ENCODE measurements at places on chromosomes 3 and 15.
A peak's percentile ranks its signal among the peaks of the same experiment; 100 is the strongest.

GRCh38 chr3:110519071-110519470 lies 552.5 kb upstream of the NECTIN3 start:
- DNase-seq = no peak

GRCh38 chr3:13379201-13379830 lies 40.8 kb downstream of the NUP210 start:
- DNase-seq = peak; percentile 75

DNA sequence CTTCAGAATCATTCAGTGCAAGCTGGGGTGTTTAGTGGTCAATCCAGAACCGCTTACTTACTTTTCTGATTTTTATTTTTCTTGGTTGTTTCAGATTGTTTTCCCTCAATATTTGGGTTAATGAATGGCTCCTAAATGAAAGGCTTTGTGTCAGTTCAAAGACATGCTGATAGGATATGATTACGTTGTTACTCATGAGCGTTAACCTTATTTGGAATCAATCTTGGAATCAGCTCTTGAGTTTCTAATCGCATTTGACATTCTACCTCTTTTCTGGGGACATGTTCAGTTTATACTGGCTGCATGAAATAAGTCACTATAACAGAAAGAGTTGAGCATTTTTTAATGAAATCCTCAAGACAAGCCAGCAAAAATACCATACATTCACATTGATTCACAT lies 50.2 kb downstream of the ATP11B start:
- DNase-seq = no peak

GRCh38 chr3:3196148-3196861 lies 16.8 kb upstream of the CRBN start:
- no peak for DNase-seq

DNA sequence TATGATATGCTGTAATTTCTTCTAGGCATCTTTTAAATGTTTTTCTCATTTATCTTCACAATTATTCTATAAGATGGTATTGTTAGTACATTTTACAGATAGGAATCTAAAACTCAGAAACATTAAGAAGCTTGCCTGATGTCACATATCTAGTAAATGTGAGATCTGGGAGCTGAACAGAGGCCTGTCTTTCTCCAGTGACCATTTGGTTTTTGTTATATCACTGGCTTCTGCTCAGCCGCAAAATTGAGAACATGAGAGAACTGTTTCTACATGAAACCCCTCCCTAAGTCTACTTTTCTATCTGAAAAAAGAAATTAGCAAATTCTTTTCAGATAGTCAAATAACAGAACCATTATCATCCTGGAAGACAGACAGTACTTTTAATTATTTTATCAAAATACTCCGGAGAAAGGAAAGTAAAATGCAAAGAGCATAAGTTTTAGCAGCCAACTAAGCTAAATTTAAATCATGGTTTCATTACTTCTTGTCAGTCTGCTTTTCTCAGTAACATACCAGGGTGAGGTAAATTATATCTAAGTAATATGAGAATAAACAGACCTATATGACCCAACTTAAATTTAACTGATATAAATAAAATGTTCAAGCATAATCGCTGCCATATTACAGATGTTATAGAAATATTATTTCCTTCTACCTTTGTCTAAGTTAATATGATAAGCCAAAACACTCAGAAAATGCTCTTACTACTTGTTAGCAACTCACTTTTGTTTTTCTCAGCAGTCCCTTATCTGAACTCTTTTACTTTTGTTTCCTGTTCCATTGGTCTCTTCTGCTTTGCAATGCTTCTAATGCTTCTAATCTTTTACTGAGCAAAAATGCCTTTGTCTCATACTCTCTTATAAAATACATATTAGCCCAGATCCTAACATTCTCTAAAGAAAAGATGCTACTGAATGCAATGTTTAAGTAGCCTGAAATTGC lies 68.0 kb upstream of the MBNL1 start:
- DNase-seq = no peak

DNA sequence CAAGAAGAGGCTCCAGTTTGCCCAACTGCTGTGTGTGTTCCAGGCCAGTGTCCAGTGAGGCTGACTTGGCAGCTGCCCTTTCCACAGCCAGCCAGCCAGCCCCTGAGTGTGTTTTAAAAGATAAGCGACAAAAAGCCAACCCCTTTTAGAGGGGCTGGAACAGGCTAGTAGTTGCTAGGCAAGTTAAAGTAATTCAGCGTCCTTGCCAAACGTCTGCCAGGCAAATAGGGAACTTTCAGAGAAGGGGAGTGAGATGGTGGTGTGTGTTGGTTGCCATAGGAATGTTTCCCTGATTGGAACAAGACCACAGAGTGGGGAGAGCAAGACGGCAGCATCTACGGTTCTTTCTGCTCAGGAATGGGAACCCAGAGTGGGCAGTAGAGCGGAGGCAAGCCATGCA lies 86.3 kb downstream of the TMEM108 start:
- DNase-seq = peak; percentile 57

DNA sequence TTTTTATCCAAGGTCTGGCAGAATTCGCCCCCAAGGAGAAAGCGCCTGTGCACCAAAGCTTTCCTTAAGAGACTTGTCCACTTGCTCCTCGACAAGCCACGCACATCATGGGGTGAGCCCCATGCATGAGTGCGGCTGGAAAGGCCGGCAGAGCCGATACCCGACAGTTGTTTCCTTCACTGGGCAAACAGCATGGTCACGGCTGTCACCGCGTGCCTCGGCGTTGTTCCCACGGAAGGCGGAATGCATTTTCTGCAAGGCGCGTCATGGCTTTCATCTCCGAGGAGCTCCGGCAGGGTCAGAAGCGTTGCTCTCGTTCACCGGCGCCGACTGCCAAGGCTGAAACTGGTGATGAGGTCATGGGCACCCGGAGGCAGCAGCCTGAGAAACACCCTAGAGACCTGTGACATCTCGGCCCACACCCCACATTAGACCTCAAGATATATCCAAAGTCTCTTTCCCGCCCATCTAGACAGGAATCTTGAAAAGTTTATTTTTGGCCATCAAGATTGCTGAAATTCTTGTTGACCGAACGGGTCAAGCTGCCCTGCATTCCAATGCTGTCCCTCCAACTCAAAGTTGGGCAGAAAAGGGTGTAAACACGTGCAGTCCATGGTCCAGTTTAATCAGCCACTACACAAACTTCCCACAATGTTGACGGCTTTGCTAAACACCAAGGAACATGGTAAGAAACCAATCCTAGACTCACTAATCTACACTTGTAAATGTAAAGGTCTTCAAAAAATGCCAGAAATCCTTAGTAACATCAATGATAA lies 604 bp upstream of the TJP1 start:
- DNase-seq = peak; percentile 42

- no peak for DNase-seq
These were observed 59.3 kb downstream of the NR1D2 start for GRCh38 chr3:24004171-24004938.

DNA sequence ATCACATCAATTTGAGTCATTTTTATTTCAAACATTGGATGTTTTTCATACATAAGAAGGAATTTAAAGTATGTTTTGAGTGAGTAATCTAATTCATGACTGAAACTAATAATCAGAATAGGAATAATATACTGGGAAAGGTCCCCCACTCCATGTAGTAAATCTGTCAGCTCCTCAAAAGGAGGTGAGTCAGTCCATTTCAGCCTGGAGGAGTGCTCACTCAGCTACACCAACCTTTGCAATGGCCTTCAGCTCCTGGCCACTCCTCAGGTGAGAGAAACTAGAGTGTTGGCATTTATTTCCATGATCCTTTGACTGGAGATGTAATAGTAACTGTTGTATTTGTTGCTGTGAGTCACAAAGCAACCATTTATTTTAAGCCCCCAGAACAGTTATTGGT lies 744.9 kb upstream of the ARRDC4 start:
- DNase-seq = no peak

GRCh38 chr15:88509321-88509720 lies 37.2 kb downstream of the DET1 start:
- DNase-seq = no peak

DNA sequence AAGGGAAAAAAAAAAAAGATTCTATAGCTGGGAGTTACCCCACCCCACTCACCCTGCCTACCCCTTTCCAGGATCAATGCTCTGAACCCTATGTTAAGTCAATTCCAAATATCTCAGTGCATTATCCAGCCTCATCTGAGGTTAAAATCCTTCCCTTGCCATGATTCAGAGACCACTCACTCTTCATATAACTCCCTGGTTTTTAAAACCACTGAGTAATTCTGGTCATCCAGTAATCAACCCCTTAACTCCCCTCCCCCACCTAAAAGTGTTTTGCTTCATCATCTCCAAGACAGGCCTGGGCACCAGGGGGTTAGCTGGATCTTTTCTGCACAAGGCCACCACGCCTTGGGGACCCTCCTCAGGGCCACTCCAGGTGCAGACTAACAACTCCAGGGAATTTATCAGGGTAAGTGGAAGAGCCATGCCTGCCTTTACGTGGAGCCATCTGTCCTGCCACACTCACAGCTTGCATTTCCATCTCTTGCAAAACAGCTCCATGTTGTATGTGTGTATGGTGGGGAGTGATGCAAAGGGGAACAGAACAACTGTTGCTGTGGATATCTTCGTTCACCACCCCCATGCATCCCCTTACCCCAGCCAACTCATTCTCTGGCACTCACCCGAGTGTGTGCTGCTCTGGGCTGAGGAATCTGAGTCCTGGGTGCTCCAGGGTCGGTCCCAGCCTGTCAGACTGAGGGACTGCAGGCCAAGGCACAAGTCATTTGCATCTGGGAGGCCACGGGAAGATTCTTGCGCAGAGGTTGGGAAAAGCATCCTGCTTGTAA lies 30.7 kb upstream of the RPS17 start:
- DNase-seq = no peak

- no peak for DNase-seq
These were observed 169.9 kb downstream of the MECOM start for GRCh38 chr3:169493521-169494141.
